ENCODE measurements at places on chromosomes 6 and 20.

DNA sequence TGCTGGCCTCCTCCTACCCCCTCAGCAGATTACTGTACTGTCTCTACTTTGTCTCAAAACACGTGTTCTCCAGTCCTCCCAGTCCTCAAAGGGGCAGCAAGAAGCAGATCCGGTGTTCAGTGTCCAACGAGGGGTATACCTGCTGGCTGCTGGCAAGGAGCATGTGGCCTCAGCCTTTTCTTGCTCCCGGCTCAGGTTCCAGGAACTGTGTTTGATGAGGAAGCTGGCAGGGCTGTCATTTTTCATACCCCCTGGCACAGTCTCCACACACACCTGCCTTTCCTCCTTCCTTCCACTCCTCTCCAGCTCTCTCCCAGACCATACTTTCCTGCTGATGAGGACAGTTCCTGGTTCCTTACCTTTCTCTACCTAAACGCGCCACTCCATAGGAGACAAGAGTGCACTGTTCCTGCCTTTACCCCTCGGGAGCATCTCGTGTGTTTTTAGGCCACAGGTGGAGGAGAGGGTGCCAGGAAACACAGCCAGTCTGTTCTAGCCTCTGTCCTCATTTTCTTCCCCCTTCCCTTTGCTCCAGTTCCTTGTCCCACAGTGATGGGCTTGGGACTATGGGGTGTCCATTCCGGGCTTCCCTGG lies 77.2 kb downstream of the SSR1 start:
- DNase-seq = no peak

- DNase-seq = no peak
Observed at GRCh38 chr6:38248500-38249234, 391.1 kb downstream of the BTBD9 start.

GRCh38 chr6:6865611-6866010 lies 242.2 kb upstream of the RREB1 start:
- no peak for DNase-seq

DNA sequence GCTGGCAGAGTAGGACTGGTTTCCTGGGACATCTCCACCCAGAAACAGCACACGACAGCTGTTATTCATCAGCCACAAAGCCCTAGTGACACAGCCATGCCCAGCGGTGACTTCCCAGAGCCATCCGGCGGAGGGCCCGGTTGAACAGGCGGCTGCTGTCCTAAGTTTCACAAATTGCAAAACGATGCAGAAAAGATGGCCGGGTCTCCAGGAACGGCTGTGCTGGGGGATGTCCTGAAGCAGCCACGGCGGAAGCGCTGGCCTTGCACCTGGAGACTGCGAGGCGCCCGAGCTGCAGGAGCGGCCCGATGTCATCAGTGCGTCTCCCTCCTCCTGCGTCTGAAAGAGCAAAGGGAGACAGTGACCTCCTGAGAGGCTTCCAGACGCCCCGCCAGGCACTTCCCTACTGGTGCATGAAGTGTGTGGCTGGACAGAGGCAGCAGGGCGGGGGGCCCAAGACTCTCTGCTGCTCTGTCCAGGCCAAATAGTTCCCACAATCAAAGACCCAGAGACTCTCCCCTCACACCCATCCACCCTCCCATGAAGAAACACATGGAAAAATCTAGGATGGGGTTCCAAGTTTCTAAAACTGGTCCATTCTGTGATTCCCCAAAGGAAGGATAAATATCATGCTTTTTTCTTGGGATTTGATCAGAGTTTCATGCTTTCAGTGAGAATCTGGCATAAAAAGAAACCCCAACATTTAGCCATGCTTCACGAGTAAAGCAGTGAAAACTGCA lies 44.0 kb downstream of the SSR1 start:
- no peak for DNase-seq

- DNase-seq = no peak
Observed at GRCh38 chr6:4853349-4853748, 77.1 kb downstream of the CDYL start.

- peak; percentile 86 for DNase-seq
Observed at GRCh38 chr6:109978174-109979032, at the start of gene GPR6. Gene GPR6 (plus strand): TSS chr6:109978311. CDS start chr6:109979113, 802 bp downstream.

DNA sequence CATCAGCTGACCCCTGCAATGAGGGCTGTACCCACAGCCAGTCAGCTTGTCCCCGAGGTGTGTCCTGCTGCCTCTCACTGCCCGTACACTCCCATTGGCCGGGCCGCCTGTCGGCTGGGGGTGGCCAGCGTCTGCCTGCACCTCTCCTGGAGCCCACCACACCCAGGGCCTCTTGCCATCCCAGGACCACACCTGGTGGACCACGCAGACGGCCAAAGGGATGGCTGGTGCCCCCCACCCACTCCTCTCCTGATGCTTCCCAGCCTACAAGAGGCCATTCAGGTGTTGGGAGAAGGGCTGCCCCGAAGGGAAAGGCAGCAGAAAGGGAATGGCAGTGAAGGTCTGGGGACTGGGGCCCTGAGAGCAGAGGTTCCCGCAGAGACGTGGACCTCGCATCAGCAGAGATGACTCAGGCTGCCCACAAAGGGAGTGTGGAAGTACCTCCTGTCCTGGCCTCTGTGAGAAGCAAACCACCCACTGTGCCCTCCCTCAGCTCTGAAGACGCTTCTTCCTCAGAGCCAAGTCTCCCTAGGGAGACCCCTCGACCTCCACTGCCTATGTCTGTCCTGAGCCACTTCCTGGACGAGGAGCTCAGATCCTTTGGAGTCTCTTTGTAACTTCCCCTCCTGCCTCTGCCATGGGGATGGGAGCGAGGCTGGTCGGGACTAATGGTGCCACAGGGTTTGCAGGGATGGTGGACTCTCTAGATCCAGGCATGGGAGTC lies 60.9 kb downstream of the PYGB start:
- DNase-seq = peak; percentile 36

- no peak for DNase-seq
Observed at GRCh38 chr6:137231895-137232294, 12.7 kb upstream of the IFNGR1 start.

DNA sequence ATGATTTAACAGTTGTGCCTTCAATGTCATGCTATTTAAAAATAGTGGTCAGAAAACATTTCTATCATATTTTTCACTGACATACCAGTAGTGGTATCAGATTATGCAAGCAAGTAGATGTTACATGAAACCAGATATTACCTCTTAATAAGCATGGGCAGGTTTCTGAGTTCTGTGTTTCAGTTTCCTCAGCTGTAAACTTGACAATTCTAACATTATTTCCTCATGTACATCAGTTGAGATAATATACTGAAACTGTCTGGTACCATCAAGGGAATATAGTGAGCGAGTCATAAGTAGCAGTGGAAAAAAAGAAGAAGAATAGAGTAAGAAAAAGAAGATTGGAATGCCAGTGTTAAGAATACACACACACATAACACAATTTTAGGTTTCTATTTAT lies 477.9 kb upstream of the MANEA start:
- DNase-seq = no peak

GRCh38 chr20:16530201-16530681 lies 43.0 kb downstream of the KIF16B start:
- no peak for DNase-seq

DNA sequence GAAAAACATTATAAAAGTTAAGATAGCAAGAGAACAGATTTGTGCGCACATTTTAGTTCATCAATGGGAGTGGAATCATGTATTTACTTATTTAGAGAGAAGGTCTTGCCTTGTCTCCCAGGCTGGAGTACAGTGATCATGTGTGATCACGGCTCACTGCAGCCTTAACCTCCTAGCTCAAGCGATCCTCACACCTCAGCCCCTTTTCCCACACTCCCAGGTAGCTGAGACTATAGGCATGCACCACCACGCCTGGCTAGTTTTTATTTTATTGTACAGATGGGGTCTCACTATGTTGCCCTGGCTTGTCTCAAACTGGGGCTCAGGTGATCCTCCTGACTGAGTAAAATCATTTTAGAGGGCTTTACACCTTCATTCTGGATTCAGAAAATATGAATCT lies 72.3 kb upstream of the ADGRF1 start:
- no peak for DNase-seq

GRCh38 chr6:71289039-71289801 lies 609 bp downstream of the OGFRL1 start:
- DNase-seq = peak; percentile 37

- peak; percentile 31 for DNase-seq
Observed at GRCh38 chr20:51769976-51770615, 1.9 kb upstream of the ATP9A start.

DNA sequence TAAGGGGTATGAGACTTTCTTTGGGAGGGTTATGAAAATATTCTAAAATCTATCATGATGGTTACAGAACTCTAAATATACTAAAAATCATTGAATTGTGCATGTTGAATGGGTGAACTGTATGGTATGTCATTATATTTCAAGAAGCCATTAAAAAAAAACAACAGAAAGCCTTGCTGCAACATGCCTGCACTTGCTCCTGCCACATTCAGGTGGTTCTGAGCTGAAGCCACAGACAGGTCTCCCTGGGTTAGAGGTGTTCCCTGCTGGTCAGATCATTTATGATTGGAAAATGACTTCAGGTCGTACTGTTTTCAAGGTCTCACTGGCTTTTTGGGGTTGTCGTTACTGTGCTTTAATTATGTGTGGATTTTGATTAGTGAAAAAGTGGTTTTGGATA lies 13.3 kb downstream of the GMPR start:
- DNase-seq = no peak

GRCh38 chr6:4313044-4313686 lies 177.8 kb upstream of the ECI2 start:
- peak; percentile 53 for DNase-seq

DNA sequence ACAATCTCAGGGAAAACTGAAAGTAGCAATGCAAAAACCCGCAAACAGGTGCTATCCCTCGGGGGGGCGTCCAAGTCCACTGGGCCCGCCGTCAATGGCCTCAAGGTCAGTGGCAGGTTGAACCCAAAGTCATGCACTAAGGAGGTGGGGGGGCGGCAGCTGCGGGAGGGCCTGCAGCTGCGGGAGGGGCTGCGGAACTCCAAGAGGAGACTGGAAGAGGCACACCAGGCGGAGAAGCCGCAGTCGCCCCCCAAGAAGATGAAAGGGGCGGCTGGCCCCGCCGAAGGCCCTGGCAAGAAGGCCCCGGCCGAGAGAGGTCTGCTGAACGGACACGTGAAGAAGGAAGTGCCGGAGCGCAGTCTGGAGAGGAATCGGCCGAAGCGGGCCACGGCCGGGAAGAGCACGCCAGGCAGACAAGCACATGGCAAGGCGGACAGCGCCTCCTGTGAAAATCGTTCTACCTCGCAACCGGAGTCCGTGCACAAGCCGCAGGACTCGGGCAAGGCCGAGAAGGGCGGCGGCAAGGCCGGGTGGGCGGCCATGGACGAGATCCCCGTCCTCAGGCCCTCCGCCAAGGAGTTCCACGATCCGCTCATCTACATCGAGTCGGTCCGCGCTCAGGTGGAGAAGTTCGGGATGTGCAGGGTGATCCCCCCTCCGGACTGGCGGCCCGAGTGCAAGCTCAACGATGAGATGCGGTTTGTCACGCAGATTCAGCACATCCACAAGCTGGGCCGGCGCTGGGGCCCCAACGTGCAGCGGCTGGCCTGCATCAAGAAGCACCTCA lies 166.3 kb downstream of the DTNBP1 start:
- no peak for DNase-seq

GRCh38 chr20:62449951-62450691 lies 22.8 kb upstream of the RBBP8NL start:
- DNase-seq = no peak

DNA sequence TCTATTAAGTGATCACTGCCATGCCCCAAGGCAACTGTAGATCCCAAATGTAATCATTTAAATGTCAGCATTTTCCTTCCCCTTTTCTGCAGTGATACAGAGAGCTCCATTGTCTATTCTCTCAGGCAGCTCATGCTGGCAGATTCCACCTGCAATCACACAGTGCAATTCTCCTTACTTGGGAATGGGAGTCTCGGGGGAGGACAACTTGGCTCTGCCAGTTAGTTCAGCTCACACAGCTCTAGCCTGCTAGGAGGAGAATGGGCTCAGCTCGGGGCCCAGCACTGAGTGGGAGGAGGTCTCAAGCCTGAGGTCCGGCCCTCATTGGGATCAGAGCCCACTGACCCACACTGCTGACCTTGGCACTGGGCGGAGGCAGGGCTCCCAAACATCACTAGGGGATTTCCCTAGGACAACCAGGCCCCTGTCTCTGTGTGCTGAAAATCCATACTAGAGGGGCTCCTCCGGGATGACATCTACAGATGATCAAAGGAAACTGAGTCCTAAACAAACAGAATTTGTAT lies 109.2 kb upstream of the ASF1A start:
- peak; percentile 46 for DNase-seq

- DNase-seq = no peak
Observed at GRCh38 chr20:60453388-60454246, 495.4 kb downstream of the CDH26 start.

DNA sequence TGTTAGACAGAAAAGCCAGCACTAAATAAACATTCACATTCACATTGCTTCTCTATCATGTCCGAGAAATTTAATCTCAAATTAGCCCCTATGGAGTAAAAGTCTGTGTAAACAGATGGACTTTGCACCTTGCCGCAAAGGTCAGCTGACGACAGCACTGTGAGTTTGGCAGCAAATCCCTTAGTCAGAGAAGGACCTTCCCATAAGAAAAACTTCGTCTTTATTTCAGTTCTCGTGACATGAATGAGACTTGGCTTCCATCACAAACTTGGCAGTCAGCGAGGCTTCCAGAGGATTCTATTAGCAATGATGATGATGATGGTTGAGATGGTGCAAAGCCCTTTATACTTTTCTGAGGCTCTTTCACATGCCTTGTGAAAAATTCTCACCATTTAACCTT lies 133.7 kb upstream of the IFNGR1 start:
- no peak for DNase-seq

DNA sequence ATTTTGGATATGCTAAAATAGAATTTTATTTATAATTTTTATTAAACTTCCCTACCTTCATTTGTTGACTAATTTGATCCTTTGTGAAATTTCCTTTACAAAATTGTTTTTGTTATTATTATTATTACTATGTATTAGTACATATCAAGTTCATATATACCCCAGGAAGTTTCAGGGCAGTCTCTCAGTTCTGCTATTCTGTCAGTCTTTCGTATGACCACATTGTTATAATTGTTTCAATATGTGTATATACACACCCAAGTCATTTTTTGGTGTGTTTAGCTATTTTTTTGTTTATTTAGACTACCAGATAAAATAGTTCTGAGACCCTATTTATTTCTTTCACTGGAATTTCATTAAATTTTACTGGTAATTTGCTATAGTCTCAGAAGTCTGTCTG lies 72.1 kb downstream of the NKAIN2 start:
- no peak for DNase-seq
